ENCODE measurements at places on chromosomes 2 and 18. TPM values are rescaled to one million over a fixed set of nuclear protein-coding genes. Genes with fewer than 3 reads are reported as not detected.

GRCh38 chr18:63534615-63535014 is 7.6 kb upstream of the SERPINB12 start:
- peaks cover 9% of the 10 kb centered on the region for H3K27me3 ChIP-seq
- DNase-seq = no peak
- H3K27ac ChIP-seq = no peak overlapping the region
- H3K36me3 ChIP-seq = no peaks in the 10 kb centered on the region

GRCh38 chr2:11286749-11287148 is 57.7 kb downstream of the ROCK2 start:
- H3K36me3 ChIP-seq = peaks cover 22% of the 10 kb centered on the region
- no peaks in the 10 kb centered on the region for H3K27me3 ChIP-seq
- no peaks in the 10 kb centered on the region for H3K4me1 ChIP-seq
- no peak for DNase-seq

GRCh38 chr2:99285526-99285925 is 15.5 kb downstream of the LYG1 start:
- H3K4me3 ChIP-seq = no peak overlapping the region
- H3K4me1 ChIP-seq = no peaks in the 10 kb centered on the region
- no peak overlapping the region for H3K27ac ChIP-seq
- DNase-seq = no peak
- H3K27me3 ChIP-seq = no peaks in the 10 kb centered on the region

DNA sequence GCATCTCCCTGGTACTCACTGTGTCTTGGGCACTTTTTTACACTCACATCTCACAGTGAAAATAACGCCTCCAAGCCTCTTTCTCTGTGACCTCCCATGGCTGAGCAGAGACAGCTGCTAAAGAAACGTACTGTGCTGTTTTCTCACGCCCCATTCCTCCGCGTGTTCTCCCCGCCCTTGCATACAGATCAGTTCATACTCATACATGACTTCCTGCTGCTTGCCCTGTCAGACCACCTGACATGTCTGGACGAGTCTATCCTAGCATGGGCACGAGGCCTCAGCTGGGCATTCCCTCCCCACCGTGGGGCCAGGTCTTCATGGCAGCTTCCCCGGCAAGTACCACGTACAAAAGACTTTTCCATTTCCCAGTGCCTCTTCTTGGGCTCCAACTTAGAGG is 21.2 kb upstream of the IL1A start:
- no peak overlapping the region for H3K4me3 ChIP-seq
- H3K27ac ChIP-seq = no peak overlapping the region
- no peaks in the 10 kb centered on the region for H3K36me3 ChIP-seq
- H3K27me3 ChIP-seq = no peaks in the 10 kb centered on the region

- H3K4me1 ChIP-seq = no peaks in the 10 kb centered on the region
- no peaks in the 10 kb centered on the region for H3K27me3 ChIP-seq
- DNase-seq = no peak
- H3K36me3 ChIP-seq = no peaks in the 10 kb centered on the region
- no peak overlapping the region for H3K27ac ChIP-seq
Measured at GRCh38 chr2:128868686-128869551, 550.3 kb upstream of the HS6ST1 start.

DNA sequence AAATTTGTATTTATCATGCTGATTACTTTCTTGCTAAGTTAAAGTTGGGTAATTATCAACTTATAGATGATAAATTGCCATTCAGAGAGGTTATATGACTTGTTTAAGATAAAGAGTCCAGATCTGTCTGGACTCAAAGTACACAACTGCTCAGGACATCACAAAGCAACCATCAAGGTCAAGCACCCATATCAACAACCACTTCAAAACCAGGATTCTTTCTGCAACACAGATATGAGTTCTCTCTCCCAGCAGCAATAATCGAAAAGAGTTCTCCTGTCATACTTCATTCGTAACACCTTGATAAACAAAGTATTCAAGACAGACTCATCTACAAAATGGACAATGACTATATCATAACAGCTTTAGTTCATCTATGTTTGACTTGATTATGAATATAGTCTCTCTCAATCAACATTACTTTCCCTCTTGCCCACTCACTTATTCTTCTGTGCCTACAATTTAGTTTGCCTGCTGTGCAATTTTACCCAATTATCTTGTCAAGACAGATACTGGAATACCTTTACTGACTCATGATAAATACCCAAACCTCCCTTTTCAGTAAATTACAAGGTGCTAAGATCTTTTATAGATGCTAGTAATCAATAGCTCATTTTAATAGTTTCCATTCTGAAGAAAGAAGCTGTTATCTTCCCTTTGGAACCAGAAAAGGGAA is 281.8 kb downstream of the NBAS start:
- DNase-seq = no peak
- H3K27me3 ChIP-seq = no peaks in the 10 kb centered on the region
- H3K36me3 ChIP-seq = peaks cover 23% of the 10 kb centered on the region
- H3K27ac ChIP-seq = no peak overlapping the region
- no peak overlapping the region for H3K4me3 ChIP-seq

- no peak overlapping the region for H3K27ac ChIP-seq
- H3K36me3 ChIP-seq = no peaks in the 10 kb centered on the region
- H3K27me3 ChIP-seq = peaks cover 5% of the 10 kb centered on the region
- no peaks in the 10 kb centered on the region for H3K4me1 ChIP-seq
Measured at GRCh38 chr2:127658641-127659407, 12.9 kb downstream of the GPR17 start.

DNA sequence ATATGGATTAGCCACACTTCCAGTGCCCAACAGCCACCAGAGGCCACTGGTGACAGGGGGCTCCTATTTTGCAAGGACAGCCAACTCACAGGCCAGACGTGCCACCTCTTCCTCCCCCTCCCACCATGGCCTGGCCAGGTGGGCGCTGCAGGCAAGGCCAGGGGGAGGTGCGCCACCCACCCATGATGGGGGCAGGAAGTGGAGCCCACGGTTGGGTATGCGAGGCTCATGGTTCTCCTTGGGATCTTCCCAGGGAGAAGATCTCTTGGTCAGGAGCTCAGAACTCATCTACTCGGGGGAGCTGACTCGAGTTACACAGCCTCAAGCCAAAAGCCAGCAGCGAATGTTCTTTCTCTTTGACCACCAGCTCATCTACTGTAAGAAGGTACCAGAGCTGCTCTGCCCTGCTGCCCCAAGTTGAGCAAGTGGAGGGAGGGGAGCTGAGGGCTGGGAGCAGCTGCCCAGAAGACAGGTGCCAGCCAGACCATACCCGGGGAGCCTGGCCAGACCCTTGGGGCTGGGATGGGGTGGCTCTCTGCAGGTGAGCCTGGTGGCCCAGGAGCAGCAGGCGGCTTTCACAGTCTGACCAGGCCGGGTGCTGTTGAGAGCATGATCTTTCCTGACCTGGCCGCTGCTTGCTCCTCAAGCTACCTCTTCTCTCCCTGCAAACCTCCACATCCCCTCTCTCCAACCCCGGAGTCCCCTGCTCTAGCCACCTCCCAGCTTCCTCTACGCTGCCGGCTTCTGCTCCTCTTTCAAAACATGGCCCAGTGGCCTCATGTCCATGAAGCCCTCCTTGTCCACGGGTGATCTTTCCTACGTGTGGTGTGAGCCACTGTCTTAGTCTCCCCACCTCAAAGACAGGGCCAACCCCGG is 49.8 kb downstream of the FAM168B start:
- H3K27me3 ChIP-seq = no peaks in the 10 kb centered on the region
- no peak overlapping the region for H3K27ac ChIP-seq
- no peak overlapping the region for H3K4me3 ChIP-seq
- peaks cover 14% of the 10 kb centered on the region for H3K36me3 ChIP-seq
- DNase-seq = no peak
- peaks cover 29% of the 10 kb centered on the region for H3K4me1 ChIP-seq

DNA sequence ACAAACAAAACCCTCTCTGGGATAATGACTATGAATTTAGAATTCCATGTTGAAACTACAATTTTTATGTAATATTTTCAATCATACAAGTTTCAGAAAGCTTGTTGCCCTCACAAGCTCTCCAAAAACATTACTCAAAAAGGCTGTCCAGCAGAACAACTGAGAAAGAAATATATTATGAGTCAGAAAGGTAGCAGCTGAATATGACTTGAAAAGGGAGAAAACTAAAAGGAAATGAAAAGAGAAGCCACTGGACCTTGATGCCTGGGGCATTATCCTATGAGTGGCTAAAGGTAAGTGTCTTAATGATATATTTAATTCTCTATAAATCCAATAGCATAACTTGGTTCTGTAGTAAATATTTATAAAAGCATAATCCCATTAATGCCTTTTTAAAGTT is 61.8 kb downstream of the NXPH2 start:
- no peak overlapping the region for H3K4me3 ChIP-seq
- no peaks in the 10 kb centered on the region for H3K36me3 ChIP-seq
- H3K27ac ChIP-seq = no peak overlapping the region
- DNase-seq = no peak
- H3K4me1 ChIP-seq = no peaks in the 10 kb centered on the region

DNA sequence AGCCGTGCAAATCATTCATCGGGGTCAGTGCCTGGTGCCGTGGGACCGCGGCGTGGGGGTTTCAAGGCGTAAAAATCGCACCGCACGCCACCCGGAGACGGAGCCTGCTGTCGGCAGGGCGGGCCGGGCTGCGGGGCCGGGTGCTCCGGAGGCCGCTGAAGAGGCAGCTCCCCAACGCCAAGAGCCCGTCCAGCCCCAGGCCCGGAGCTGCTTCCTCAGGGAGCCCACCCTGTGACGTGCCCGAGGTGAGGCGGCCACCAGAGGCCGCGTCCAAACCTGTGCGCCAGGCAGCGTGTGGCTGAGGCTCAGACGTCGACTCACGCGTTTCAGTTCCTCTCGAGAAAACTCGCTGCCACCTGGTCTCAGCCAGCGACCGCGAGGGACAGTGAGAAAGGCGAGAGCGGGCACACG is 98.1 kb downstream of the NFATC1 start:
- H3K27me3 ChIP-seq = no peaks in the 10 kb centered on the region
- no peak overlapping the region for H3K27ac ChIP-seq
- H3K36me3 ChIP-seq = peaks cover 22% of the 10 kb centered on the region
- no peak overlapping the region for H3K4me3 ChIP-seq

DNA sequence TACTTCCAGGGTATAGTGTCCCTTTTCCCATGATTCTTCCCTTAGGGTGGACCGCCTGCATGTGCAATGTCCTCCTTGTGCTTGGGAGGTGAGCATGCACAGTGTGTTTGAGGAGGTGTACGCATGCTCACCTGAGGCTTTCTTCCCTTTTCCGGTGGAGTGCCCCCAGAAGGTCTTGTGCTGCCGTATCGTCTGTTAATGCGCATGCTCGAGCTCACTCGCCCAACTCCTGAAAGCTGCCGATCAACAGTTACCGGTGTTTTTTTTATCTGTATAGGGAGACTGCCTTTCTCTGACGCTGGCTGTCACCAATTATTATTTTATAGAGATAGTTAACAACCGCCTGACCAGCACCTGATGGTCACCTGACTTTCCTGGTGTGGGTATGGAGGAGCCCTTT is 458.8 kb upstream of the MEX3C start:
- no peaks in the 10 kb centered on the region for H3K36me3 ChIP-seq
- H3K27ac ChIP-seq = no peak overlapping the region
- DNase-seq = no peak
- H3K27me3 ChIP-seq = no peaks in the 10 kb centered on the region
- H3K4me3 ChIP-seq = no peak overlapping the region

GRCh38 chr2:212147921-212148513 is 390.6 kb downstream of the ERBB4 start:
- DNase-seq = no peak
- H3K4me1 ChIP-seq = no peaks in the 10 kb centered on the region
- no peak overlapping the region for H3K27ac ChIP-seq
- no peak overlapping the region for H3K4me3 ChIP-seq
- H3K27me3 ChIP-seq = no peaks in the 10 kb centered on the region

GRCh38 chr2:223901854-223902253 is 43.3 kb downstream of the WDFY1 start:
- H3K27ac ChIP-seq = no peak overlapping the region
- no peaks in the 10 kb centered on the region for H3K27me3 ChIP-seq
- H3K4me1 ChIP-seq = no peaks in the 10 kb centered on the region
- no peak overlapping the region for H3K4me3 ChIP-seq
- H3K36me3 ChIP-seq = peaks cover 40% of the 10 kb centered on the region

GRCh38 chr2:85057226-85057962 is 75.8 kb upstream of the TCF7L1 start:
- no peaks in the 10 kb centered on the region for H3K4me1 ChIP-seq
- H3K27me3 ChIP-seq = no peaks in the 10 kb centered on the region
- no peak overlapping the region for H3K27ac ChIP-seq
- no peak overlapping the region for H3K4me3 ChIP-seq

- peaks cover 50% of the 10 kb centered on the region for H3K36me3 ChIP-seq
- H3K27ac ChIP-seq = no peak overlapping the region
- peak; percentile 80 for DNase-seq
- H3K27me3 ChIP-seq = no peaks in the 10 kb centered on the region
- no peaks in the 10 kb centered on the region for H3K4me1 ChIP-seq
- H3K4me3 ChIP-seq = no peak overlapping the region
Measured at GRCh38 chr18:12726774-12727550, 24.1 kb downstream of the PSMG2 start.

DNA sequence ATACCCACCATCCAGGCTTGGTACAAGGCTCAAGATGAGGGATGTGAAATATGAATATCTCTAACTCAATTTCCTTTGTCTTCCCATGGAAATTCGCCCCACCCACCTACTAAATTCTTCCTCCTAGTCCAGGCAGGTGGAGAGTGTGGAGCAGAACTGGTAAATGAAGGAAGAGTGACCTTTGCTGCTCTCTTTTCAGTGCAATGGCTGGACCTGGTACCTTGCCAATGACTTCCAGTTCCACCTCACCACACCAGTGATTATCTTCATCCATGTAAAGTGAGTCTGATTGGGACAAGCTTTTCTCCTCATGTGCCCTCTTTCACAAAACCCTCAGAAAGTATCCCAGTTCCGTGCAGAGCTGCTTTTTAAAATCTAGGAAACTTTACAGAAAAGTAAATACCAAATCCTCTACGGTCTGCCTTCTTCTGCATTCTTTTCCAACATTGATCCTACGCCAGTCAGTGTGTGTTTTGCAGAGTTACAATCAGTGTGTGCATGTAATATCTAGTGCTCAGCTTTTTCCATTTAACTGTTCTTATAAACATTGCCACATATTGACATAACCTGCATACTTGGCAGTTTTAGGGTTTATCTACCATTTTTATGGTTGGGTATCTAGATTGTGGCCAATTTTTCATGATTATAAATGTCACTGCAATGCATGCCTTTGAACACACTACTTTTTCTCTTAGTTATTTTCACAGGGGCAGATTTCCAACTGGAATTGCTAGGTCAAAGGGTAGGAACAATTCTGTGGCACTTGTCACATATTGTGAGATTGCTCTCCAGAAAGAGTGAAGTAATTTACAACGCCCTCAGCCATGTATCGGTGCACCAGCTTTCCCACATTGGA is 86.5 kb upstream of the SEC11C start:
- H3K4me1 ChIP-seq = no peaks in the 10 kb centered on the region
- peaks cover 5% of the 10 kb centered on the region for H3K27me3 ChIP-seq
- no peaks in the 10 kb centered on the region for H3K36me3 ChIP-seq
- no peak for DNase-seq
- no peak overlapping the region for H3K4me3 ChIP-seq

SERPINB3 gene
- total RNA-seq = not detected

PLB1 gene
- total RNA-seq = 2.0 TPM

ST8SIA5 gene
- total RNA-seq = not detected

ARL4C gene
- total RNA-seq = 407 TPM

SF3B1 gene
- total RNA-seq = 662 TPM

PDCD1 gene
- total RNA-seq = 12.3 TPM

ZDBF2 gene
- 26.8 TPM for total RNA-seq

NTSR2 gene
- not detected for total RNA-seq

RAB10 gene
- 40.8 TPM for total RNA-seq

CCDC150 gene
- 0.74 TPM for total RNA-seq

CCDC68 gene
- total RNA-seq = not detected

Measured in CD4-positive, CD25-positive, alpha-beta regulatory T cell (primary cell).